ENCODE measurements at places on chromosomes 4 and X.

DNA sequence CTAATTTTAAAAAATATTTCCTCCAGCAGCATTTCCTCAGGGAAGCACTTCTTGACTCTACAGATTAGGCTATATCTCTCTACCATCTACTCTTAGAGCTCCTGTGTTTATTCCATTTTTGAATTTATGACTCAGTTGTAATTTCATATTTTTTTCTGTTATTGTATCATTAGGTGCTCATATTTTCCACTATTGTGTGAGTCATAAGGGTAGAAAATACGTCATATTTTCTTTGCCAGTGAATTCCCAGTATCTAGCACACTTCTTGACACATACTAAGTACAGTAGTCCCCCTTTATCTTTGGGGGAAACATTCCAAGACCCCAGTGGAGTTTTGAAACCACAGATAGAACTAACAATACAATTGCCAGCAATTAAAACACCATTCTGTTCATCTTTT is 431.2 kb downstream of the GASK1B start:
- no peak for DNase-seq

DNA sequence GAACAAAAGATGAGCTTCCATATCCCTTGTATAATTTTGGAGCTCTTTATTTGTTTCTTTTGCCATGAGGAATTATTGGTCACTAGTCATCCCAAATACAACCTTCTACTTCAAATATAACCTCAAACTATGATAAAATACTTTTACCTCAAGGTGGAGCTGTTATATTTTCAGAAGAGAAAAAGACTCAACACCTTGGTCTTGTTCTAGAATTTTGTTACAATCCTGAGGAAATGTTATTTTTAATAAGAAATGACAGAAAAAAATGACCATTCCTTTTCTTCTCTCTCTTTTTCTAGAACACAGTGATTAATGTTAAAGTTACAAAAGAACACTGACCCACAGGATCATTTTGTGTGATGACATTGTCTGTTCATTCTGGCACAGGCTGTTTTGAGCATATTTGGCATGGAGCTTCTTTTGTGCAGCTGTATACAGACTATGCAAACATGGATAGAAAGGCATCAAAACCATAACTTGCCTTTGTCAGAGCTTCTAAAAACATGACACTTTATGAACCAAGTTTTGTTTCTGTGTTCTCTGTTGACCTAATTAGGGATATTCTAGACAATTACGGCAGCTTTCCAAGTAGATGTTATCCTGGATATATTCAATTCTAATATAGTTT is 159.6 kb upstream of the CTSO start:
- DNase-seq, result no peak

DNA sequence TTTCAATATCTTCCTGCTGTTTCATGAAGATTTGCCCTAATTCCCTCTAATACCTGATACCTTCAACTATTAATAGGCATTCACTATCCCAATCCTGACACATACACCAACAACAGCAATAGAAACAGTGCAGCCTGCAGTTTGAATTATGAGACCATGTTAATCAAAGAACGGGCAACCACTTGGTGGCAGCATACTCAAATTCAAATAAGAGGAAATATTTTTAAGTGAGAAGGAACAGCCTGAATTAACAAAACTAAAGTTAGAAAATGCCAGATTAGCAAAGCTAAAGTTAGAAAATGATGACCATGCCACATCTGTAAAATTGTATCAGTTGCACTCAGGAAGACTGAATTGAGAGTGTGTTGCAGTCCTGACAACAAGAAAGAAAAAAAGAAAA is 204.9 kb downstream of the SMARCA1 start:
- no peak for DNase-seq

DNA sequence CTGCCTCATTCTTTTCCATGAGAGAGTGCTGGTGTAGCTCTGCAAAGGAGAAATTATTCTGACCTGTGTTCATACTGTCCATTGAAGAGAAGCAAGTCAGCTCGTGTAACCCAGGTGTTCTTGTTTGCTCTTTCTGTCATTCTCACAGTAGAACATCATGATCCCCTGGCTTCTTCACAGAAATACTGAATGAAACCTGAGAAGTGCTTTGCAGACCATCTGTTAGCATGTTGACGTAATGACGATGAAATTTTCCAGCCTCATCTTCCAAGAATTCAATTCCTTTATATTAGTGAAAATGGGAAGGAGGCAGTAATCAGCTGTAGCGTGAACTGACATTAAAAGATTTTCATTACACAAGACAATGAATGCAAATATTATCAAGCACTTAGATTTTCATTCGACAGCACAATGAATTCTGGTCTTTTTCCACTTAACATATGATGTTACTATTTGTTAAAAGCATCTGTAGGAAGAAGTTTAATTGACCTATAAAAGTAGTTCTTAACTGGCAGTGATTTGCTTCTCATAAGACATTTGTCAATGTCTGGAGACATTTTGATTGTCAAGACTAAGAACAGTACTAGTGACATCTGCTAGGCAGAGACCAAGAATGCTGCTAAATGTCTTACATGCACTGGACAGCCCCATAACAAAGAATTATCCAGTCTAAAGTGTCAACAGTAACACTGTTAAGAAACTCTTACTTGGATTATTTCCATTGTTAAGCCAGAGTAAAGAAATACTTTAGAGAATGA is 246.3 kb downstream of the BANK1 start:
- DNase-seq, result no peak

DNA sequence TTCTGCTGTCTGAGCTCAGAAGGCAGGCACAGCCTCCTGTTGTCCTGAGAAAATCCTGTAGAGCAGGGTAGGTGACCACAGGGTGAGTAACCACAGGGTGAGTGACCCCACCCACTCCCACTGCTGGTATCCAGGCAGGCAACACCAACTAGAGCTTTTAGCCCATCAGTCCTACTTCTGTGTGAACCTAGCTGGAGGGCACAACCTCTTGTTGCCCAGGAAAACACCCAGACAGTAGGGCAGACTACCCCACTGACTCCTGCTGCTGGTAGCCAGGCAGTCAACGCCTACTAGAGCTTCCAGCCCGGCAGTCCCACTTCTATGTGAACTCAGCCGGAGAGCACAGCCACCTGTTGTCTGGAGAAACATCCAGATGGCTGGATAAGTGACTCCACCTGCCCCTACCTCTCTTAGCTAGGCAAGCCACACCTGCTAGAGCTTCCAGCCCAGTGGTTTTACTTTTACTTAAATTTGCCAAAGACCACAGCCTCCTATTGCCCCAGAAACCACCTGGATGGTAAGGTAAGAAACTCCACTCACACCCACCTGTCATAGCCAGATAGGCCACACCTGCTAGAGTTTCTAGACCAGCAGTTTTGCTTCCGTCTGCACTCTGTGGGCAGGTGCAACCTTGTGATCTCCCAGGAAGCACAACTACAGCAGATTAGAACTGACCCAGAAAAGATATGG is 371.6 kb downstream of the INPP4B start:
- DNase-seq, result no peak

DNA sequence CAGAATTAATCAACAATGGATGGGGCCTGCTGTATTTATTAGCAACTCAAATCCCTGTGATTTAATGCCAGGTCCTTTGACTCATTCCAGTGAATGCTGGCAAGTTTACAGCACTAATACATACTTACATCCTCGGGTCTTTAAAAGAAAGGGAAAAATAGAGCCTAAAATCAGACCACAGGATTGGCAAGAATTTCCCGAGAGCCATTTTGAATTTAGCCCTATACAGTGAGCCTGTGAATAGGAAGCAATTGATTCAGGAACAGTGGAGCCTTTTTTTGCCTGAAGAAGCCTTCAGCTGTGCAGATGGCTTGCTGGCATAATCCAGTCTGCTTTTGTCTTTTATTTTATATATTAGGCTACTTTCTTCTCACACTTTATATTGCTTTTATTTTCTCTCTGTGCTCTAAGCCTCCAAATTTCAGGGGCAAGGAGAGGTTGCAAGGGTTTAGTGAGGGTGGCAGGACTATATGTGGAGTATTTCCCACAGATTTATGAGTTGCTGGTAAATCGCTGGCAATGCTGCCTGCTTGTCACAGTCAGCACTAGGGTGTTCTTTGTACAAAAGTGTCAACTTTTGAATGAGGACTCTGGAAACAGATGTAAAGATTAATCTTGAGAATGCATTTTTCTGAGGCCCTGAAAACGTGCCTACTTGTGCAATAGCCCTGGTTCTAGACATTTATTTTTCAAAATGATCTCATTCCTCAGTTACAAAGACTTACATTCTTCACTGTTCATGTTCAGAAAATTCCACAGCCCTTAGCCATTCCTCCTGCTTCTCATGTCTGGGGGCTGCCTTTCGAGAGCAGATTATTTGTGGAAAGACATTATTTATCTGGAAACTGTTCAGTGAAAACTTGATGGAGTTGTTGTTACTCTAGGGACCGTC is 303.5 kb downstream of the SPRY1 start:
- no peak for DNase-seq

- no peak for DNase-seq
Measured at GRCh38 chr4:85127653-85128052, 161.2 kb upstream of the WDFY3 start.

DNA sequence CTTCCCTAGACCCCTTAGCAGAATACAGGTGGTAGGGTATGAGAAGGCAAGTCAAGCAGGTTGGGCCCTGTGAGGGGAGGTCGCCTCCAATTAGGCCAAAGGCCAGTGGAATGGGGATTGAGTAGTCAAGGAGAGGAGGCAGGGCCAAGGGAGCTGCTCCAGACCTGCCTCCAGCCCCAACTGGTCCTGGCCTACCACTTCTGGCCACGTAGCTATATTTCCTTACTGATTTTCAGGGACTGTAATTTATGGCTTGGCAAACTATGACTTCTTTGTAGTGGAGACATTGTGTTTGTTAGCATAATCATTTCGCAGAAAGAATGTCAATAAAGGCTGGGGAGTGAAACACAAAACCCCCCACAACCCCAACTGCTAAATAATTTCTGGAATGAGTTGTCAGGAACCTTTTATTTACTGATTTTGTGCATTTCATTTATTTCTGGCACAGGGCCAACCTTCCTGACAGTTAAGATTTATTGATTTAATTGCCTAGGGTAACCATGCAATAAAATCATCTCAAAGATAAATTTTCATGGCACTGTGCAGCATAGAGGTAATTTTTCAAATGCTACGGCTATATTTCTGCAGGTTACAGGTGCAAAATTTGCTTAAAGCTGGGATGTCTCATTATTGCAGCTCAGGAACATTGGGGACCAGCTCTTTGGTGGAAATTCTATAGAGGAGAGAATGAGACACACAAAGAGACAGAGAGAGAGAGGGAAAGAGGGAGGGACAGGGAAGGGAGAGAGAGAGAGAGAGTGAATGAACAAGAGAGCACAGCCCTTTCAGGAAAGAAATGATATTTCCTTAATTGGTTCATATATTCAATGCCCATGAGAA is 494.9 kb downstream of the IDS start:
- DNase-seq, result no peak

DNA sequence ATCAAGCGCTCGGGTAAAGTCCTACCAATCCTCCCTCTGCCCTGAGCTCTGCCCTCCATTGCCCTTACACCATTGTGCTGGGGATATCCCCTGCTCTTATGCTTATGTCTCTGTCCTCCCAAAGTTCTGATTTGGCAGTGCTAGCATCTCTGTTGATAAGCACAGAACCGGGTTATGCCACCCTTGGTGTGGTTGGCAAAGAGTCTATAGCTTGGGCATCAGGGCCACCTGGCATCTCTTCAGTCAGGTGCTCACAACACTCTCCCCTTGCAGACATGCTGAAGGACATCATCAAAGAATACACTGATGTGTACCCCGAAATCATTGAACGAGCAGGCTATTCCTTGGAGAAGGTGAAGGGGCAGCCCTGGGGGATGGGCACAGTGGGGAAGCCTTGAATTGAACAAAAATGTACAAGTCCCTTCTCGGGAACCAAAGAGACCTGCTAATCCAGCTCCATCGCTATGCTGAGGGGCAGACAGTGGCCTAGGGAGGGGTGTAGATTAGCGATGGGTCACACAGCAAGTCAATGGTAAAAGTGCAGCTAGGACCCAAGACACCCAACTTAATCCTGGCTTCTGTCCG is 3.8 kb downstream of the MAGED2 start:
- DNase-seq, result no peak

- no peak for DNase-seq
Measured at GRCh38 chr4:35697210-35697736, 547.0 kb downstream of the ARAP2 start.

- DNase-seq, result no peak
Measured at GRCh38 chrX:141668371-141668770, 30.2 kb downstream of the SPANXD start.

DNA sequence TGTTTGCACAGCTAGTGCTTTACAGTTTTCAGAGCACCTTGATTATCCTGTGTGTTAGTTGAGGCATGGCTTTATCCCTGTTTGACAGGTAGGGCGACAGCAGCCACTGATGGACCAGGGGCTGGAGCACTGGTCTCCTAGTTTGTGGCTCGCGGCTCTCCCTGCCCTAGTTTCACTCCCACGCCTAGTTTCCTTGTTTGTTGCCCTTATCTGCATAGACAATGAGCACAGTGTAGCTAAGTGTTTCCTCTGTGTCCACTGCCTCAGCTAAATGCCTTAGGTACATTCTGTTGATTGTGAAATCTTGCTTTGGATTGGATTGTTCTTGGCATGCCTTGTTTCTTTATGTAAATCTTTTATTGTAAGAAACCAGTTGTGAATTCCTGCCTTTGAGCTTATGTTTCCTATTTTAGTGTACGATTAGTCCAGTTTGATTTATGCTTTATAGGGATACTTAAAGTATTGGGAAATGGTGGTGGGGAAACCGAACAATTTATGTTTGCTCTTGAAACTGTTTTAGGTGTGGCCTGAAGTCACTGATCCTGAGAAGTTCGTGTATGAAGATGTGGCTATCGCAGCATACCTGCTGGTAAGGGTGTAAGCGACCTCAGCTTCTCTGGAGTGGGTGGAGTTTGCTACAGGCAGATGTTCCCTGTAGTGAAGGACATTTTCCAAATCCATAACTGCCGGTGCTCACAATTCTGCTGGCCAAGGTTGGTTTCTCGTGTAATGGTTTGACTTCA is 11.0 kb downstream of the TRMT44 start:
- DNase-seq, result no peak

- DNase-seq, result no peak
Measured at GRCh38 chr4:71524756-71525155, 185.9 kb downstream of the SLC4A4 start.

DNA sequence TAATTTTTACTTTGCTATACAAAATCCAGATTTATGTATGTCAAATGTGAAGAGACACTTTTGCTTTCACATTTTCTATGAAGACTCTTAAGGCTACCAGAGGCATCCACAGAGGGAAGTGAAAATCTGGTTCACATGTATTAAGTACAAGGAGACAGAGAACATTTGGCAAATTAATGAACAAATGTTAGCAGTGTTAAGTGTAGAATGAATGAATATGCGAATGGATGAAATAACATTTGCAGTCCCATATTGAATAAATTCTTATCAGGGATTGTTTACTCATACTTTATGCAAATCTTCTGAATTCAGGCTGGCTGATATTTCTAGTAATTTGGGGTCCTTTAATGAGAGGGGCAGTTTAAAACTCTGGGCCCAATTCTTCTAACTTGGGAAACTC is 159.9 kb downstream of the LDB2 start:
- no peak for DNase-seq

Data from cortex of kidney (tissue), 1 donor.